GM13976 (cell line): ENCODE measurements at places on chromosomes 1 and 21.

GRCh38 chr1:234585330-234586055, 24.5 kb downstream of the IRF2BP2 start:
- no peak for DNase-seq

DNA sequence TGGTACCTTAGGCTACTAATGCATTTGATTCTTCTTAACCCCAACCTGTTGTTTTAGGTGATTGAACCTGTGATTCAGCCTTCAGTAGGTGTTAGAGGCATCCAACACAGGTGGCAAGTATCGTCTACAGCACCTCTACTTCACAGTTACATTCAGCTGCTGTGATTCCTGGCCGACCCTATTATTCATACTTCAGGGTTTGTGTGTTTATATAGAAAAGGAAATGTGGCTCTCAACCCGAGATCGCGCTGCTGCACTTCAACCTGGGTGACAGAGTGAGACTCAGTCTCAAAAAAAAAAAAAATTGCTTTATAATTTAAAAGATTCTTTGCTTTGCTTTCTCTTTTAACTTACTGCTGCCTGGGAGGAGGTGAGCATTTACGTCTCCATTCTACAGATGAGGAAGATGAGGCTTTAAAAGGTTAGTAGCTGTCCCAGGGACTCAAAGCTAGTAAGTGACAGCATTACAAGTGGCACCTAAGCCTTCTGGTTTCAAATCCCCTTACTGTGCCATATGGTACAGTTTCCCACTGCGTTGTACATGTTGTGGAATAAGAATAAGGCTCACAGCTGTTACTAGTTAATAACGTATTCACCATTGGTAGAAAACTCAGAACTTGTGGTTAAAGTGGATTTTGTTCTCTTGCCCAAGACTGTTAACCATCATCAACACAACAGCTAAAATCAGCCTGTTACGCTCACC, 9.9 kb upstream of the GPR25 start:
- DNase-seq = no peak

GRCh38 chr1:84166797-84167196, 22.7 kb downstream of the PRKACB start:
- no peak for DNase-seq

GRCh38 chr1:110384581-110385321, 6.1 kb downstream of the SLC16A4 start:
- DNase-seq = peak; percentile 25

GRCh38 chr1:113046569-113046968, 26.4 kb upstream of the LRIG2 start:
- no peak for DNase-seq
